ENCODE measurements at places on chromosomes 1 and 21.

GRCh38 chr1:40161125-40161887, at the start of gene RLF:
Gene RLF, plus strand, starts transcription at chr1:40161387. Its CDS starts 13 bp downstream, at chr1:40161400.
- peak; percentile 54 for DNase-seq

DNA sequence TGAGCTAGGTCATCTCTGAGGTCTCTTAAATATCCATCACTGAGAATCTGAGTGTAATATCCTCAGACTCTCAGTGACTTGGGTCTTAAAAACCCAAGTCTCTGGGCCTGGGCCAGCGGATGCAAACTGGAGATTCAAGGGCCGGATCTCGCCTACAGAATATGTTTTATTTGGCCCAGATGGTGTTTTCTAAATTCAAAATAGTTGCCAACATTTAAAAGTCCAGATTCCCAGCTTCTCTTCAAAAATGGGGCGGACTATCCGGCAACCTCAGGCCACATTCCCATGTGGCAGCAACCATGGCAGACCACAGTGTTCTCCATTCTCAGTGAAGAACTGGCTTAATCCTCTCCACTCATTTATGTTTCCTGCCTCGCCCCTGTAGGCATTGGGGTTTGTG, 12.7 kb upstream of the HEYL start:
- no peak for DNase-seq

DNA sequence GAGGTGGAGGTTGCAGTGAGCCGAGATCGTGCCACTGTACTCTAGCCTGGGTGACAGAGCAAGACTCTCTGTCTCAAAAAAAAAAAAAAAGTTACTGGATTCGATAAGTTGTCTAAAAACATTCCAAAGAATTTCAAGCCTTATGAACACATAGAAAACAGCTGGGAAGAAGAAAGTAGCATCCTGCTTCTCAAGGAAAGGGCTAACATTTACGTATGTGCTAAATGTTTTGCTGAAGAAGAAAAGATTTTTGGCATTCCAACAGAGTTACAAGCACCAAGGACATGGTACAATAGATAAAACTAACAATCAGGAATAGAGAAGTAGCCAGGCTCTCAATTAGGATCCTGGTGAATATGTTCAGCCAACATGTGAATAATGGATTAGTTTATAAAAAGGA, 69.8 kb downstream of the HFM1 start:
- no peak for DNase-seq

DNA sequence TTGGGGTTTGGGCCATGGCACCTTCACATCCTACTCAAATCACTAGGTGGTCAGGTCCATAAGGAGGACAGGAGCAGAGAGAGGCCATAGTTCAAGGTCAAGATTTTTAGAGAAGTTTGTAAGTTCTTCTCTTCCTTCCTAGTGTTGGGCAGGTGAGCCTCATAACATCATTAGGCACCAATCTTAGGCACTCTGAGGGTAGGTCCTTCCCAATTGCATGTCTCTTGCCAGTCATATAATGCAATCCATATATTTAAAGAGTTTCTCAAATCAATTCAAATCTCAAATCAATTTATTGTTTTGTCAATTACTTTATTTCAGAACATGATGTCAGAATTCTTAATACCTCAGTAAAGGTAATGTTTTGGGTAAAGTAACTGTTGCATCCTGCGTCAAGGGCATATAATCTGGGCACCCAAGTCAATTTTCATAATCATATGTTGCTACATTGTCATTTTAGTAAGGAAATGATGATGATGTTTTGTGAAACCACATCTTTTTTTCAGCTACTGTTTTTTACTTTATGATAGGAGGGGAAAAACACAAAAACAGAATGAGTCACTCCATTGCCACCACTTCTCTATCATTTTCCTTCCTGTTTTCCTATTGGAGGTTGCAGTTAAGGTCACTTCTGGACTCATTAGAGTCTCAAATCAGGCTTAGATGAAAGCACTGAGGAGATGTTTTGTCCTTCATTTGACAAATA, 122.7 kb downstream of the UCHL5 start:
- no peak for DNase-seq

DNA sequence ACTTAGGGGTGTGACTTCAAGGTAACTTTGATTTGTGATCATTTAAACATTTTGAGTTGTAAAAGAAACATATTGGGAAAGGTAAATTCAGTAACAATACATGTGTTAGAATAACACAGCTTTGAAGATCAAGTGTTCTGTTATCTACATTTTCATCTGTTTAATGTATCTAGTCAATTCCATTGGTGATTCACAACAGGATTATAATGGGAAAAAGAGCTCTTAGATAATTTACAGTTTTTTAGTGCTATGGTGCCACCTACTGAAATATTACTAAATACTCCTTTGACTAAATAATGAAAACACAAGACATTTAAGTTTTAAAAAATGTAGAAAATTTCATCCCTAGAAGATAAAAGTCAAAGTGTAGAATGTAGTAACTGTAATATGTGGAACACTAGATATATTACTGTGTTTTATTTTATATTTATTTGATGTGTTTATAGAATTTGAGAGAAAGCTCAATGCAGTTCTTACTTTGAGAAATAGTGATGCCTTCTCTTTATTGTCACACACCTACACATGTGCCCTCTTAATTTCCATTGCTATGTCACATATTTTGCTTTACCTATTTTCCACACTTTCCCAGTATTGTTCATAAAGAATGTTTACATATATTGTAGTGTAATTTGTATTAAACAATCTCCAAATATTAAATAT, 47.4 kb downstream of the PTPRC start:
- DNase-seq: no peak

DNA sequence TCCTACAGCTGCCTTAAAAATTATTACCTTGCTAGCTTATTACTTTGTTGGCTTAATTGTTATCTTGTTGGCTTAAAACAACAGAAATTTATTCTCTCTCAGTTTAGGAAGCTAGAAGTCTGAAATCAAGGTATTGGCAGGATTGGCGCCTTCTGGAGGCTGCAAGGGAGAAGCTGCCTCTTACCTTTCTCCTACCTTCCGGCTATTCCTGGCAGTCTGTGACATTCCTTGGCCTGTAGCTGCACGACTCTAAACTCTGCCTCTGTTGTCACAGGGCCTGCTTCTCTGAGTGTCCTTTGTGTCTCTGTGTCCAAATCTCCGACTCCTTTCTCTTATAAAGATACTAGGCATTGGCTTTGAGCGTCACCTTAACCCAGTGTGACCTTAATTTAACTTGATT, 579.9 kb upstream of the B3GALT2 start:
- DNase-seq: no peak

GRCh38 chr1:227066999-227067398, 126.9 kb downstream of the COQ8A start:
- DNase-seq: no peak

DNA sequence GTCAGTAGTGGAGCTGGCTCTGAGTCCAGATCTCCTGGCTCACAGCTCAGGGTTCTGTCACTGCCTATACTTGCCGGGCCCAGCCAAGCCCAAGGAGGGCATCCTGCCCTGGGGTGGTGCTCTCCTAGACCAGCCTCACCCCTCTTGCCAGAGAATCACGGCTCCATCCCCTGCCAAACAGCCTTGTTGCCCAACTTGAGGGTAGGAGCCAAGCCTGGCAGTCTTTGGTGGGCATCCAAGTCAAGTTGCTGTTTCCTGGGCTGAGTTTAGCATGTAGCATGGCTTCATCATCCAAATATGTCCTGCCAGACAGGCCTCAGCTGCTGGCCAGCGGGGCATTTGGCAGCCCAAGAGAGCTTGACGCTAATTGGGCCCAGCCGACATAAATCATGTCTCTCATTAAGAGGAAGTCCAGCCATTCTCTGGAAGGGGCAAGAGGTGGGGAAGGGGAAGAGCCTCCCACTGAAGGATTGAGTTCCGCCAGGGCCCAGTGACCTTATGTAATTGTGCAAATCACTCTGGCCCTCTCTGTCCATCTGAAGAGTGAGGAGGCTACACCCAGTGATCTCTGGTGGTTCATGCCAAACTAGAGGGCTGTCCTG, 22.6 kb upstream of the TRABD2B start:
- no peak for DNase-seq

DNA sequence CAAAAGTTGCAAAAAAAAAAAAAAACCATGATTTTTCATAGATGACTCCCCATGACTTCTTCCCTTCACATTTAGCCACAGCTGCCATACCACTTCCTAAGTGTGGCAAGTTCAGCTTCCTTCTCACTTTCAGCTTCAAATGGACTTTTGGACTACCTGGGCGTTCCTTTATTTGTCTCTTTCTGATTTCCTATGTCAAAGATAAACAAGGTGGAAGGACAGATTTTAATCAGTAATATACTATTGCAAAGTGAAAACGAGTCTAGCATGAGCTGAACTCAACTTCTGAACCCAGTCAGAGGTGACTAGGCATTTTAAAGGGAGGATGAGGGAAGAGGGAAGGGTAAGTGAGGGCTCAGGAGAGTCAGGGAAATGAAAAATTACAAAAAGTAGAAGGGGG, 14.4 kb upstream of the SCCPDH start:
- DNase-seq: no peak
